ENCODE measurements at places on chromosomes 1 and 21.

DNA sequence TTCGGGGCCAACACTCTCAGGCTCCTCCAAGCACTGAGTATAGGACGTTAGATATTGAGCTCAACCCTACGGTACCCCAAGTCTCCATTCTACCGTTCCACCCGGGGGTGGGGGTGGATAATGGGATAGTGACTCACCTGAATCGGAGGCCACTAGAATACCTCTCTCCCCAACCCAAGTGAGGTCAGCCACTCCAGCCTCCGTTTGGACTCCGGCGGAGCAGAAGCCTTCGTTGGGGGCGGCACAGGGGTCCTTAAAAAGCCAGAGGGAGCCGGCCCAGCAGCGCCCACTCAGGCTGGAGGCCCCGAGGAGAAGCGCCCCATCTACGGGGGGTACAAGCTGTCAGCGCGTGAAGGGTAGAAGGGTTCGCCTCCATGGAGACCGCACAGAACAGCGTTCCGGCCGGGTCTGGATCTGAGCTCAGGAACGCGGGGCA, 556 bp downstream of the WDR77 start:
- no peak for DNase-seq

DNA sequence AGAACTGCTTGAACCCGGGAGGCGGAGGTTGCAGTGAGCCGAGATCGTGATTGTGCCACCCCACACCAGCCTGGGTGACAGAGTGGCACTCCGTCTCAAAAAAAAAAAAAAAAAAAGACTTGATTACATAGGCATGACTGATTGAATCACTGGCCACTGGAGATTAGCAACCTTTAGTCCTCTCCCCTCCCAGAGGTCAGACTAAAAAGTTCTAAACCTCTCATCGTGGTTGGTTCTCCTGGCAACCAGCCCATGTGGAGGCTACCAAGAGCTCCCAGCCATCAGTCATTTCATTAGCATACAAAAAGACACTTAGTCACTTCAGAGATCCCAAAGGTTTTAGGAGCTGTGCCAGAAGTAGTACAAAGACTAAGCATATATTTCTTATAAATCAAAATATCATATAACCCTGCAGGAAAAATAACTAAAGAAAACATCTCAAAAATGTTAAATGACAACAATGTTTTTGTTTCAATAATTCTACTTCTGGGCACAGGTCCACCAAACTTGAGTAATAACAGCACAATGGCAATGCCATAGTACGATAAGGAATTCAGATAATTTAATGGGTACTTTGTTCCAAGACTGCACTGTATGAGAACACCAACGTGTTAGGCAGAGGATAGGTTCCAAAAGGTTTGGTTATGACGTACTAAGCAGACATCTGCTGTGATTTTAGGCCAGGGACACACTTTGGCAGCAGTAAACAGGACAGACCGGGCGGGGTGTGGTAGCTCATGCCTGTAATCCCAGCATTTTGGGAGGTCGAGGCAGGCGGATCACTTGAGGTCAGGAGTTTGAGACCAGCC, 18.1 kb downstream of the USP48 start:
- no peak for DNase-seq

DNA sequence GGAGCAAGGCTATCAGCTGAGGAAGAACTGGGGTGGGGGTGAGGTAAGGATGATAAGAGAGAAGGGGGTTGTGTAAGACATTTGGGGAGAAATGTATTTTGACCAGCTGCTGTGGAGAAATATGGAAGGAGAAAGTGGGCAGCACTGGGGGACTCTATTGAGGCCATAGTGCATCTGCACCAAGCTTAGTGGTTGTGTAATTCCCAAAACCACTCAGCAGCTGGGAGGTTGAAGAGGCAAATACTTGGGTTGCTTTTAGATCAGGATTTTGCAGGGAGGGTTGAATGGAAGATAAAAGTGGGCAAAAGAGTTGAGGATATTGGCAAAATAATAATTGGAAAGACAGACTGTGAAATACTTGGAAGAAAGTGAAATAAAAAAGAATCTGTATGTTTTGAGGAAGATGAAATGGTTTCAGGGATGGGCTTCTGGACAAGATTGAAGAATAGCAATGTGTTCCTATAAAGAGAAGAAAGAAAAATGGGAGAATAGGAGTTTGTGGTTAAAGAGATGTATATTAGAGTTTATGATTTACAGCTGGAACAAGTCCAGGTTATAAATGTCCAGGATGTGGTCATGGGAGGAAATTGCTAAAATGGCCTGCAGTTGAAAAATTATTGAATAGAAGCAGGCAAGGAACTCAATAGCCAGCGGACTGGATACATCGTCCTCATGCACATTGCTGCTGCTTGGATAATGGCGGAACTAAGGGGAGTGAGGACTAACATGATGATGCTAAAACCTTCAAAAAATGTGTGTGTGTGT, 162.7 kb downstream of the DNM3 start:
- DNase-seq: no peak

DNA sequence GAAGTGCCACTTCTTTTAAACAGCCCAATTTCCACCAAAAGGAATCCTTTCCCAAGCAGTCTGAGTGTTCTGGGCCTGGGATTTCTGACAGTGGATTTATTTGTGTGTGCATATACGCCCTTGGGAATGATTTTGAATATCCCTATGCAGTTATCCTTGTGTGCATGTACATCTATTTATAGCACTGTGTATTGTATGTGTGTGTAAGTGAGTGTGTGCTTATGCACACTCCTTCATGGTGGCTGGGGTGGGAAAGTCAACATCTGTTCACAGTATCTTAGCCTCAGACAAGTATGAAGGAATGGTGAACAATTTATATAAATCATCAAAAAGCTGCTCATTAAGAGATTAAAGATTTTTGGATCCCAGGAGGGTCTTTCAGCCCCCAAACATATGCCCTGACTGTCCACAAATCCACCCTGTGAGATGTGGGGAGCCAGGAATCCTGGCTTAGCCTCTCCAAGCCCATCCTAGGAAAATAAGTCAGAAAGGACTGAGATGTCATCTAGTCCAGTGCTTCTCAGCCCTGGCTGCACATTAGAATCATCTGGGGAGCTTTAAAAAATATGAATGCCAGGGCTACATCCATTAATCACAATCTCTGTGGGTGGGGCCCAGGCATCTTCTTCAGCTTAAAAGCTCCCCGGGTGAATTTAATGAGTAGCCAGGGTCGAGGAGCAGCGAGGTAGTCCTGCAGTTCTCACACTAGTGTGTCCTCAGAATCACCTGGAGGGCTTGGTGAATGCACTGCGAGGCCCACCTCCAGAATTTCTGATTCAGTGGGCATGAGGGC, 101.4 kb downstream of the PLXNA2 start:
- no peak for DNase-seq

DNA sequence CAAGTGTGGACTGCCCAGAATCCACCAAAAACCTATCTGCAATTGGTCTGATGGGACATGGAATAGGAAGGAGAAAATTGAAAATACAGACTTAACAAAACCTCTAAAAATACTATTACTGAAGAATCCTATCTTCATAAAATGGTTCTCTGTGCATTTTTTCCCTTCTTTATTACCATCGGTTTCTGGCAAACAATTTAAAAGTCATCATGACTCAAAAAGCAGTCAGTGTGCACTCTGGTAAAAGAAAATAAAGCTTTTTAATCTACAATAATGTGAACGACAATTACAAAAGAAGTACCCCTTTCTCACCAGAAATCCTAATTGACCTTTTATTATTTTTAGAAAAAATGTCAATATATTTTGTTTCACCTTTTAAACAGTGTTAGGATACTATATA, 186.3 kb downstream of the TPR start:
- DNase-seq: no peak

GRCh38 chr1:21347072-21347581, 56.9 kb upstream of the ECE1 start:
- no peak for DNase-seq

- no peak for DNase-seq
Measured at GRCh38 chr1:61085983-61086644, 3.8 kb downstream of the NFIA start.

- DNase-seq: no peak
Measured at GRCh38 chr1:215022204-215022603, 60.3 kb upstream of the KCNK2 start.

- DNase-seq: no peak
Measured at GRCh38 chr21:17195976-17196375, 316.9 kb upstream of the CXADR start.

DNA sequence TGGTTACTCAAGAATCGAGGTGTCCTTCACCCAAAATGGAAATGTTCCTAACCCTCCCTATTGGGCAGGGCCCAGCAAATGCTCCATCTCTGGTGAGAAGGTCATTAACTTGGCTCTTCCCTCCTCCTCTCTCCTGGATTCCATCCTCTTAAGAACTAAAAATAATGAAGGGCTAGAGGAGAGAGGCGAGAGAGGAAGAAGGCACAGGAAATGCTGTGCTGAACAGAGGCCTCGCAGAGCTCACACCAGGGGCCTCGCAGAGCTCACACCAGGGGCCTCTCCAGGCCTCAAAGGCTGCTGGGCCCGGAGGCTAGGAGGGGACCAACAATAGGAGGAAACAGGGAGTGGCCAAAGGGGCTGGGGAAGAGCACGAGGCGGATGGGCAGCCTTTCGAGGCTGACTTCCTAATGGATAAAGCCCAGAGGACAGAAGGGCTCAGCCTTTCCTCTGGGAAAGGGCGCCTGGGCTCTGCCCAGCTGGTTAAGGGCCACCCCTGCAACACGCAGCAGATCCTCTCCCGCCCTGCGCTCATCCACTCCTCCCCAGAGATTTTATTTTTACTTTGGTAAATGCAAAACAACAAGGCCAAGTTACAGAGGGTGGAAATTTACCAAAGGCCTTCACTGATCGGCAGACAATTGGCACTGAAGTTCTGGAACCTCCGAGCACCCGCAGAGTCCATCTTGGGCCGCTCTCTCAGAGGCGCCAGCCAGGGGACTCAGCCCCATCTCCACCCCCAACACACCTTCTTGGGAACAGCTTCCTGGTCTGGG, 78.5 kb downstream of the ITPKB start:
- peak; percentile 42 for DNase-seq

DNA sequence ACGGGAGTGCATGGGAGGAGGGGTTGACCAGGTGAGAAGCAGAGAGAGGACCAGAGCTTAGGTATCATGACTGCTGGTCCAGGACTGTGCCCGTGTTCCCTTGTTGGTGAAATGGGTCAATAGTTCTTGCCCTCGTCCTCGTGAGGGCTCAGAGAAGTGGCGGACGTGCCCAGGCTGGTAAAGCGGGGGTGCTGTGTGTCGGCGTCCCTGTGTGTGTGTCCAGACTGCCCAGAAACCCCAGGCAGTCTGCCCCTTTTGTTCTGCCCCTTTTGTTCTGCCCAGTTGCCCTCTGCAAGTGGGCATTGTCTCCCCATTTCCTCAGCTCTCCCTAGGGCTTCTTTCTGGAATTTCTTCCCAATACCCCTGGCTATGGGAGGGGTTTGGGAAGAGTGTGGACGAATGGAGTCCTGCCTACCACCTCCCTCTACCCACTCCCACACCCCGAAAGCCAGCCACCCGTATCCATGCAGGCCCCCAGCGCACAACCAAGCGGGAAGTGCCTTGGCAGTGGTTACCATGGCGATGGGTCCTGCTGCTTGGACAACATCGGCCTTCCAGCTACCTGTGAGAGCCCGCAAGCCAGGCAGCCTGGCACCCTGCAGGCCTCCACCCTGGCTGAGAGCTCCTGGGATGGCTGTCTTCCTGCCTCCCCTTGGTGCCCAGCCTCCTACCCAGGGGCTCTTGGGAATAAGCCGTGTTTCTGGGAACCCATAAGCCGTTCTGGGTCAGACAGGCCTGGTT, 34.7 kb downstream of the ACOT11 start:
- DNase-seq: no peak

DNA sequence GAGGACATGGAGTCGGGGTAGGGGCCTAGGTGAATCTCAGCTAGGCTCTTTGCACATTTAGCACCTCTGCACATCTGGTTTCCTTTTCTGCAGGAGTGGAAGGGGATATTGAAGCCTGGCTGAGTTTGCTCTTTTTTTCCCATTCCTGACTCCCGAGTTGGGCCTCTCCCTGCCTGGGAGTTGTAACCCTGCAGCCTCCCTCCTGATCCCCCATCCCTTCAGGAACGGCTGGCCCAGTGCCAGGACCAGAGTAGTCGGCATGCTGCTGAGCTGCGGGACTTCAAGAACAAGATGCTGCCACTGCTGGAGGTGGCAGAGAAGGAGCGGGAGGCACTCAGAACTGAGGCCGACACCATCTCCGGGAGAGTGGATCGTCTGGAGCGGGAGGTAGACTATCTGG, 836 bp downstream of the OLFML3 start:
- no peak for DNase-seq

Data from C1 segment of cervical spinal cord (tissue), 14 donors.